Fibroblast of skin of abdomen (primary cell): ENCODE measurements at places on chromosomes 2 and 18.

- no peak for DNase-seq
Measured at GRCh38 chr18:13538630-13539029, 187.7 kb downstream of the FAM210A start.

DNA sequence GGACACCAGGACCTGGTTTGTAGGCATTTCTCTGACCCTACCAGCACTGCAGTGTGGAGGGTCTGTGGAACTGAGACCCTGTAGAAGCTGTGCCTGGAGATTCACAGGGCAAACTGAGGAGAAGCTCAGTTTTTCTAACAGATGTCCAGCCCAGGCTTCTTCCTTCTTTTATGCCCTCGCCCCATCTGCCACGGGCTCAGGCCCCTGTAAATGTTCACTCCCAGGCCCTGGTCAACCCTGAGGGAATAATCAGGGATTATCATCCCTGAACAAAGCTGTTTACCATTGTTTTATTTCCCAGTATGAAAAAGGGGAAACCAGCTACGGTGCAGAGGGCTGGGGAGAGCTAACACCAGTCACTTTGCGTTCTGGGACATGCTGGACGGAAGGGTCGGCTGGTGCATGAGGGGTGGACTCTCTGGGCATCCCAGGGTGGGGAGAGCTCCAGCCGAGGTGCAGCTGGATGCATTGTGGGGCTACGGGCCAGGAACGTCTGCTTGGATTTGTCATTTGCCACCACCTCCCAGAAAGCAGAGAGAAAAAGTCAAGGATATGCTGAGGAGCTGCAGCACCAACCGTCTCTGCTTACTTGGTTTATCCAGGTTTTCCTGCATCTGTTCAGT lies 183.8 kb downstream of the TFCP2L1 start:
- no peak for DNase-seq

GRCh38 chr2:160652236-160652635 lies 158.6 kb upstream of the RBMS1 start:
- DNase-seq = no peak

GRCh38 chr2:45983213-45983612 lies 314.0 kb upstream of the EPAS1 start:
- no peak for DNase-seq

DNA sequence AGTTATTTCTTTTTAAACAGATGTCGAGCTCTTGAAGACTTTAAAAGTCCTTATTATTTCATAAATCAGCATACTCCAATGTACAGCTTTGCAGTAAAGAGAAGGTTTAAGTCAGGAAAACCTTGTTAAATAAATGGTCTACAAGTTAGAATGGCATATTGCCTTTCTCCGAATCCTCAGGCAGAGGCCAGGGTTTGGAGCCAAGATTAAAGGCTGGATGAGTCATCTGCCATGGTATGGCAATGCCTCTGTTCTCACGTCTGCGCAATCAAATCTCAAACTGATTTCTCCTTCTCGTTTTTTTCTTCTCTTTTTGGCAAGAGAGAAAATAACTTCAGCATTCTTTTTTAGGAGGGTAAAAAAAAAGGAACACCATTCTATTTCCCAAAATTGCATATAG lies 5.6 kb upstream of the KCNJ3 start:
- DNase-seq = peak; percentile 14

GRCh38 chr18:55641486-55641885 lies 53.5 kb upstream of the TCF4 start:
- peak; percentile 67 for DNase-seq

DNA sequence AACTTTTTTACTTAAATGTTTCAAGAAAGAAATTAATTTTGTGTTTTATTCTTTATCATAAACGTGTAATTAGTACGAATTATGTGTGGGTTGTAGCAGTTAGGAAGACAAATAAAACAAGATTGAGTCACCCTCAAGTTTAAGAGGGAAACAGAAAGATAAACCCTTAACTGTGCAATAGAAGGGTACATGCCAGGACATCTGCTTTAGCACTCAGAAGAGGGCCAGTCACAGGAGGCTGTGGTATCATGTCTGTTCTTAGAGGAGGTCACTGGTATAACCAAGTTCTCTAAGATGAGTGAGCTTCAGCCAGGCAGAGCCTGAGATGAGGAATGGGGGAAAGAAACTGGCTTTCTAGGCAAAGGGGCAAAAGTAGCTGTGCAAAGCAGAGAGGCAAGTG lies 42.4 kb upstream of the GRHL1 start:
- peak; percentile 6 for DNase-seq

- no peak for DNase-seq
Measured at GRCh38 chr2:3433339-3433699, 53.8 kb downstream of the TRAPPC12 start.

DNA sequence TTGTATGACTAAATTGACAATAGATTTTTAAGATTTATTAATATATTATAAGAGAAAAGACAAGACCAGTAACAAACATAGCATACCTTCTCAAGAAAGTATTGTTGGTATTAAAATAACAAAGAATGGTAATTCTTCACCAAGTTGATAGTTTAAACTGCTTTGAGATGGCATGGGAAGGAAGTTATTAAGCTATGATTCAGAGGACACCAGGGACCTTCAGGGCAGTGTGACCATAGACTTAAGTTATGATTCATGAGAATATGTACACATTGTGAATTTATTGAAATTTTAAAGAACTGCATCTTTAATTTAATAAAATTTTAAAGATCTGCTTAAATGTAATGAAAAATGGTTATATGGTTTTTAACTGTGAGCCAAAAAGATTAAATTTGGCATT lies 205.7 kb downstream of the DSEL start:
- peak; percentile 13 for DNase-seq

DNA sequence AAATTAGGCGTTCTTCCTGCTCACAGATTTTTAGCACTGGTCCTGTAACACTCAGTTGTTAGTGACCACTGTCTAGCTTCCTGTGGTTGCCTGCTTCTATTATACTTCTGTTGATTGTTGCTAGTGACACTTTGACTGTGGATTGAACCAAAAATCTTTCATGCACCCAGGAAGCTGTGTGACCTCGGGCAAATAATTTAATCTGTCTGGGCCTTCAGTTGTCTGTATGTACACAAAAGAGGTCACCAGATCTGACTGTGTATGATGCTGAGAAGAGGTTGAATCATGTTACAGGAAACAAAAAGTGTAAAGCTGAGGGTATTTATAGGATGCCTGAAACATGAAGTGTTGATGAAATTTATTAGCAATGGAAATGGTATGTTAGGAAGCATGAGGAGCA lies 12.7 kb downstream of the ICOS start:
- peak; percentile 29 for DNase-seq

DNA sequence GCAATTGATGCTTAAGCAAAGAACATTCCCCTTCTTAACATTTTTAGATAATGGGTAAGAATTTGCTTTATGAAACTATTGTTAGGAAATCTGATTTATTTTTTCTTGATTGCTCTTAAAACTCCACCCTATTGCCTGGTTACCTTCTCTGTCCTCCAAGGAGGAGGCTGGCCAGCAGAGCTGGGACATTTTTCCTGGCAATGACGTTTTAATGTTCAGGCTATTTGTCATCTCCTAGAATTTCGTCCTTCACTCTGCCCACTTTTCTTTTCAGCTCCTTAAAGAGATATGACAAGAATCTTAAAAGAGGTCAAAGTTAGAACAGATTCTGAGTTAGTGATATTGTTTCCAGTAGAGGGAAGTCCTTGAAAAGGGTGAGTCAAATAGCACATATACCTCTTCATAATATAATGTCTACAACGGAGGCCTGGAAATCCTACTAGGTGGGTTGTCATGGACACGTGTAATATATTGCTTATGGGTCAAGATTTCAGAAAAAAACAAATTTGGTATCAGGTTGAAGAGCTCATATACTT lies 141.0 kb downstream of the CMPK2 start:
- DNase-seq = peak; percentile 11

GRCh38 chr2:219087361-219087760 lies 26.6 kb upstream of the IHH start:
- DNase-seq = no peak

- DNase-seq = no peak
Measured at GRCh38 chr2:59694176-59694575, 859.3 kb downstream of the BCL11A start.

- DNase-seq = no peak
Measured at GRCh38 chr2:176270100-176270750, 983 bp downstream of the MTX2 start.

DNA sequence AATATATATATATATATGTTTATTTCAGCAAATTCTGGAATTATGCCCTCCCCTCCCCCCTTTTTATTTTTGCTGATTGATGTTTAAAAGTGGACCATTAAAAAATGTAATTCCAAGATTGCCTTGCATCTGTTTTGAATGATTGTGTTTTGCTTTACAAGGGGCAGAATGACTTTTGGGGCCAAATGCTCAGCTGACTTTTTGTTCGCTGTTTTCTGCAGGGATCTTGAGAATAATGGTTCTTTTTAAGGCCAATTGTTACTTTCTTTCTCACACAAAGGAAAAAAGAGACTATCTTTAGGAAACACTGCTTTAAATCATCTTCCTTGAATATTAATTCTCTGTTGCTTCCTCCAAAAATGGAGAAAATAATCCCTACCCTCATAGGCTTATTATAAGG lies 95.9 kb downstream of the FMNL2 start:
- DNase-seq = no peak

- DNase-seq = no peak
Measured at GRCh38 chr2:65396348-65397026, 35.9 kb downstream of the SPRED2 start.

DNA sequence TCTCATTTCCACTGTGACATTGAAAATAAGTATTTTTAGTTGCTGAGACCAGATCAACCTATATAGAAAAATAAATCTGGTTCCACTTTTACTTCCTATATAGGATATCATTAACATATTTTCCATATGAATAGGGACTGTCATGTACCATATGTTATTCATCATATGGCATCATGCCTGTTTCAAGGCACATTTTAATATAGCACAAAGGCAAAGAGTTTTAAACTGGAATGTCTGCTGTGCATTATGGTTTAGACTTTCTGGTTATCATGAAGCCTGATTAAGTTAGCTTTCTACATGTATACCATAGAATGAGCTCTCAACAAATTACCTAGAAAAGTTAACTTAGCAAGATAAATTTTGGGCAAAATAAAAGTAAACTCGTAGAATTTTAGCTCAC lies 53.0 kb upstream of the ACYP2 start:
- DNase-seq = no peak

- DNase-seq = no peak
Measured at GRCh38 chr2:239816576-239817467, 208.3 kb downstream of the NDUFA10 start.

DNA sequence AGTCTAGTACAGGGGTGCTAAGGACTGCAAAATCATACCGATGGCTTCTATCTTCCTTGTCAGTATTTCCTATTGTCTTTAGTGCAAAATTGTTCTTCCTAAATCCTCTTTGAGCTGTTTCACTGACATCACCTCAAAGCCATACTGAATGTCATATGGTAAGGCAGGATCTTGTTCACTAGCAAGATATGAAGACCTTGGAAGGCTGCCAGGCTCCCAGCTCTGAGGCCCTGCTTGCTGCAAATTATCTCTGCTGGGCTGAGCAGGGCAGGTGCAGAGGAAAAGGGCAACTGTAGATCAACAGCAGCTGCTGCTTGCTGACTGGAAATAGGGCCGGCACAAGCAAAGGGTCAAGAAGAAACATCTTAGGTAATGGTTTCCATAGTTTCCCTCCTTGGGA lies 58.2 kb downstream of the PMAIP1 start:
- peak; percentile 72 for DNase-seq
